Heart left ventricle (tissue), 16 donors: ENCODE measurements at places on chromosomes 2 and 18. TPM values are rescaled to one million over a fixed set of nuclear protein-coding genes. Genes with fewer than 3 reads are reported as not detected.

PSMD14 gene
- total RNA-seq = 37.3 TPM

HOXD4 gene
- total RNA-seq = 0.45 TPM

- H3K4me3 ChIP-seq = no peak overlapping the region
- peak overlapping the region; percentile 64 for H3K27ac ChIP-seq
- no peak for DNase-seq
- no peaks in the 10 kb centered on the region for H3K27me3 ChIP-seq
These were observed 85.8 kb downstream of the LIPG start for GRCh38 chr18:49647496-49648168.

DNA sequence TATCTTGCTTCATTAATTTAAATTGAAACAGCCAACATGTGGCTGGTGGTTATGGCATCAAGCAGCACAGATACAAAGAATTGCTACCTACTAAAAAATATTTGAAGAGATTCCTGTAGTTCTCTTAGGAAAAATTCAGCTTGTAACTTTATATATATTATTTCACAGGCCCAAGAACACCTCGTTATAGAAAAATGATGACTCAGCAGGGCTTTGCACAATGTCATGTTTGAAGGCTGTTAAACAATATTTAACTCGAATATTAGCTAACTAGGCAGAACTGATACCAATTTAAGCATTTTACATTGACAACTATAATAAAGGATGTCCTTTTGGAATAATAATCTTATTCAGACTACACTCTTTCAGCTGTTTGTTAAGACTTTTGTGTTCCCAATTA is 102.3 kb upstream of the LYPD1 start:
- H3K4me3 ChIP-seq = no peak overlapping the region
- H3K4me1 ChIP-seq = no peaks in the 10 kb centered on the region
- DNase-seq = no peak
- no peaks in the 10 kb centered on the region for H3K36me3 ChIP-seq
- no peaks in the 10 kb centered on the region for H3K27me3 ChIP-seq

DNA sequence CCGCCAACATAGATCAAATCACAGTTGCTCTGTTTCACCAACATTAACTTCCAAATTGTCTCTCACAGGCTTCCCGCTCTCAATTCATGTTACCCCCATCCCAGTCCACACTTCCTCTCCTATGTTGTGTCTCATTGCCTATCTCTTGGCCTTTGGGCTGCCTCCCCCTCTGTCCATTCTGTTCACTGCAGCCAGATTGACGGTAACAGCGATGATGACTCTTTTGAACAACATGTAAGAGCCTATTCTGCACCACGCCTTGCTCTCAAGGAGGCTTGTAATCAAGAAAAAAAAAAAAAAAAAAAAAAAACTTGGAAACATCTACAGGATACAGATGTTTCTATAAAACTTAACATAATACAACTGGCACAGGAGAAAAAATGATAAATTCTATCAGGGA is 77.3 kb upstream of the RMDN2 start:
- H3K4me1 ChIP-seq = peaks cover 13% of the 10 kb centered on the region
- H3K4me3 ChIP-seq = no peak overlapping the region
- no peaks in the 10 kb centered on the region for H3K36me3 ChIP-seq
- no peaks in the 10 kb centered on the region for H3K27me3 ChIP-seq

GRCh38 chr2:52775674-52776073 is 991.9 kb upstream of the CHAC2 start:
- no peaks in the 10 kb centered on the region for H3K27me3 ChIP-seq
- no peaks in the 10 kb centered on the region for H3K4me1 ChIP-seq

DNA sequence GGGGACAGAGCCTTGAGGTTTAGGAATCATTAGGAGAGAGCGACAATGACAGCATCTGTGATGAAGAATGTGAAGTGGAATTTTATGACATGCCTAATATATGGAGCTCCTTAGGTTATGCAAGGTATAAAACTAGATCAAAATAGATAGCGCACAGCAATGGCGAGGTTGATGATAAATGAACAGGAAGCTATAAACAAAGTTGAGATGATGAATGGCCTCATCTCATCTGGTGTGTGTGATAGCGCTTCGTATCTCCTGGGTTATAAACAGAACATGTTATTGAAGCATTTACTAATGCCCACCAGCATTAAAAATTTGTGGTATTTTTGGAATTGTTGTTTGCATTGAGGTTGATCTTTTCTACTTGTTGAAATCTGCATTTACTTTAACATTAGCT is 231.5 kb downstream of the LTBP1 start:
- H3K4me3 ChIP-seq = no peak overlapping the region
- H3K27me3 ChIP-seq = no peaks in the 10 kb centered on the region
- no peaks in the 10 kb centered on the region for H3K36me3 ChIP-seq
- no peaks in the 10 kb centered on the region for H3K4me1 ChIP-seq
- H3K27ac ChIP-seq = no peak overlapping the region

- no peak overlapping the region for H3K27ac ChIP-seq
- no peak for DNase-seq
- no peak overlapping the region for H3K4me3 ChIP-seq
- no peaks in the 10 kb centered on the region for H3K27me3 ChIP-seq
- H3K4me1 ChIP-seq = peaks cover 11% of the 10 kb centered on the region
These were observed 47.1 kb downstream of the SLC40A1 start for GRCh38 chr2:189533288-189534035.

DNA sequence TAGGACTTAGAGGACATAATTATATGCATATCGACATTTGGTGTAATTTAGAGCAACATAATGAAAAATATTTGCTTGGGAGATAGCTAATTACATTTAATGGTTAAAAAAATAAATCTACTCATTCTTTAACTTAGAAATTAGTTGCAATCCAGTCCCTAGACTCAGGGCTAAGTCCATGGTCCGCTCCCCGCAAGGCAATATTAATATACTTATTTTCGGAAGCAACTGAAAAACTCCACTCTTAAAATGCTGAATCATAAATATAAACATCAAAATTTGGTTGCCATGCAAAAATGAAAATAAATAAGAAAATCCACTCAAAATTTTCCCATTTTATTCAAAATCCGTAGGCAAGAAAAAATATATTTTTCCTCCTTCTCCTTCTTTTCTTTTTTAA is 99.7 kb upstream of the CD302 start:
- H3K4me3 ChIP-seq = no peak overlapping the region
- no peaks in the 10 kb centered on the region for H3K27me3 ChIP-seq
- no peaks in the 10 kb centered on the region for H3K36me3 ChIP-seq
- no peak overlapping the region for H3K27ac ChIP-seq
- DNase-seq = no peak

- no peaks in the 10 kb centered on the region for H3K36me3 ChIP-seq
- no peak overlapping the region for H3K4me3 ChIP-seq
- no peaks in the 10 kb centered on the region for H3K27me3 ChIP-seq
- no peaks in the 10 kb centered on the region for H3K4me1 ChIP-seq
- peak overlapping the region; percentile 20 for H3K27ac ChIP-seq
- DNase-seq = no peak
These were observed 407.1 kb downstream of the SLC4A3 start for GRCh38 chr2:220034426-220035130.

GRCh38 chr2:60468382-60469085 is 84.9 kb downstream of the BCL11A start:
- H3K27ac ChIP-seq = no peak overlapping the region
- H3K4me1 ChIP-seq = peaks cover 25% of the 10 kb centered on the region
- H3K4me3 ChIP-seq = no peak overlapping the region
- H3K36me3 ChIP-seq = no peaks in the 10 kb centered on the region
- DNase-seq = no peak
- no peaks in the 10 kb centered on the region for H3K27me3 ChIP-seq

- no peak overlapping the region for H3K4me3 ChIP-seq
- no peak for DNase-seq
- no peaks in the 10 kb centered on the region for H3K4me1 ChIP-seq
- no peaks in the 10 kb centered on the region for H3K36me3 ChIP-seq
- no peak overlapping the region for H3K27ac ChIP-seq
These were observed 458.6 kb upstream of the CDH2 start for GRCh38 chr18:28635530-28635929.

GRCh38 chr18:54558609-54559585 is 32.1 kb upstream of the DYNAP start:
- no peak overlapping the region for H3K4me3 ChIP-seq
- no peaks in the 10 kb centered on the region for H3K36me3 ChIP-seq
- no peaks in the 10 kb centered on the region for H3K27me3 ChIP-seq
- H3K4me1 ChIP-seq = no peaks in the 10 kb centered on the region

DNA sequence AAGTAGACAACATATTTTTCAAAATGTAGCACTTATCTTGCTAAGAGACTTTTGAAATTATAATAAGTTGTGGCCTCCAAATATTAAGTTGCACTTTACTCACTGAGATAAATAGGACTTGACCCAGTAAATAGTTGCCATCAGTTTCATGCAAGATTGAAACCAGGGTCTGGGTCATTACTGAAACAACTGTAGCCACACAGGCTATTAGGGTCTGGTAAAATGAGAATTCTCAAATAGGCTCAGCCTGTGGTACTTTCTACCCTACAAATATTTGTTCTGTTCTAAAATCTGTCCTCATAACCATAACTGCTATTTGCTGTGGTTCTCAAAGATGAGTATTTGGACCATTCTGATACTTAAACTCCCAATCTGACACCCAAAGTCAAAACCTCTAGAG is 115.4 kb upstream of the STK17B start:
- peaks cover 8% of the 10 kb centered on the region for H3K36me3 ChIP-seq
- no peak overlapping the region for H3K27ac ChIP-seq
- H3K4me1 ChIP-seq = peaks cover 49% of the 10 kb centered on the region
- H3K4me3 ChIP-seq = no peak overlapping the region
- no peaks in the 10 kb centered on the region for H3K27me3 ChIP-seq

DNA sequence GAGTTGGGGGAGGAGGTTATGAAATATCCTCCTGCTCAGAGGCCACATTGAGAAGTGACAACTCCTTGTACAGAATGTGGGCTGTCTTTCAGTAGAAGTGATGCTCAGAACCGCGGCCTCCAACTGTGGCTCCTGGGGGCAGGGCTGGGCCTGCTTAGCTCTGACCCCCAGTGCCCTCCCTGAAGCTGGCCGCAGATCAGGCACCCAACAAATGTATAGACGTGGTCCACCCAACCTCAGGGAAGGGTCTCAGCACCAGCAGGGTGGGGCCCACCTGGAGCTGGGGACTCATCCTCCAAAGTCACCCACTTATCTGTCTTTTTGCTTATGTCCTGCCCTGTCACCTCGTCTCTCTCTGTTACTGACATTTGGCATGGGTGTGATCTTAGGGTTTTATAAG is 11.1 kb upstream of the BIN1 start:
- peaks cover 5% of the 10 kb centered on the region for H3K27me3 ChIP-seq
- H3K4me3 ChIP-seq = no peak overlapping the region
- no peak overlapping the region for H3K27ac ChIP-seq
- no peaks in the 10 kb centered on the region for H3K4me1 ChIP-seq
- H3K36me3 ChIP-seq = no peaks in the 10 kb centered on the region

GRCh38 chr2:157173740-157174184 is 83.7 kb upstream of the GALNT5 start:
- no peak for DNase-seq
- no peak overlapping the region for H3K4me3 ChIP-seq
- no peaks in the 10 kb centered on the region for H3K36me3 ChIP-seq
- H3K4me1 ChIP-seq = peaks cover 2% of the 10 kb centered on the region
- no peaks in the 10 kb centered on the region for H3K27me3 ChIP-seq
- H3K27ac ChIP-seq = no peak overlapping the region

- no peaks in the 10 kb centered on the region for H3K27me3 ChIP-seq
- no peaks in the 10 kb centered on the region for H3K36me3 ChIP-seq
- H3K4me3 ChIP-seq = no peak overlapping the region
- peaks cover 38% of the 10 kb centered on the region for H3K4me1 ChIP-seq
- H3K27ac ChIP-seq = peak overlapping the region; percentile 62
- no peak for DNase-seq
These were observed 62.4 kb downstream of the TXNL1 start for GRCh38 chr18:56575819-56576663.

- H3K4me1 ChIP-seq = no peaks in the 10 kb centered on the region
- no peaks in the 10 kb centered on the region for H3K36me3 ChIP-seq
- H3K27ac ChIP-seq = no peak overlapping the region
- no peaks in the 10 kb centered on the region for H3K27me3 ChIP-seq
These were observed 94.9 kb downstream of the TMEM131 start for GRCh38 chr2:97900806-97901205.
